ENCODE measurements at places on chromosomes 5 and 9.

DNA sequence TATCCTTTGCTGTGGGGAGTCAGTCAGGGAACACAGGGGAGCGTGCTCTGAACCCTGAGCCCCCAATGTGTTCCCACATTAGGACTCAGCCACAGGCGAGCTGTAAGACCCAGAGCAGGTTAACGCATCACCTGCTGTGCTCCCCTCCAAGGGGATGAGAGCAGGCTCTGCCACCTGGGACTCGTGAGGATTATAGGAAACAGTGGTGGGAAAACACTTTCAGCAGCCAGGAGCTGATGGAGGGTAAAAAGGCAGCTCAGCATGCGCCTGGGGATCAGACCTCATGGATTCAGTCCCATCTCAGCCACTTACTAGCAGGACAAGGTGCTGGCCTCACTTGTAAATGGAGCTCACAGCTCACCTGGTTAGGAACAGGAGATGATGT lies 9.2 kb downstream of the JADE2 start:
- no peak for DNase-seq

DNA sequence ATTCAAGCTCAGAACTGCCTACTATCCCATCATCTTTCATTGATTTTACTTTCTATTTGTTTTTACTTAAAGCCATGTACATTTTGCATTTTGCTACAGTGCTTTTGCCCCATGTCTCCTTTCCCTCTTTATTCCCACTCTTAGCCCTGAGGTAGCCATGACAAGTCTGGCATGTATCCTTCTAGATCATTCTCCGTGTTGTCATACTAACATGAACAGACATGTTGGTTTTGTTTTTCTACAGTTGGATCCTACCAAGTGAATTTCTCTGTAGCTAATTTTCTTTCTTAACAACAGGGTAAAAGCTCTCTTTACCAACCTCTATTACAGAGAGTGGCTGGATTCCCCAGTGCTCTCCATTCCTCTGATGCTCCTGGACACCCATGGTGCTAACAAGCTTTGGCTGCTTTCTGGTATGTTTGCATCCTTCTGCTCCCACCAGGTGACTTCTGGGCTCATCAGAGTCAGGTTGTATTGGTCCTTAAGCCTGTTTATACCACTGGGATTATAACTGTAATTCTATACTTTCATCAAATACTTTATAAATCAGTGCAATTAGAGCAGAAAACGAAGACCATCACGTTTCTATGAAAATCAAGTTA lies 38.8 kb upstream of the BOD1 start:
- DNase-seq = no peak

GRCh38 chr9:97889941-97890887 lies 32.1 kb downstream of the TRMO start:
- DNase-seq = peak; percentile 43

DNA sequence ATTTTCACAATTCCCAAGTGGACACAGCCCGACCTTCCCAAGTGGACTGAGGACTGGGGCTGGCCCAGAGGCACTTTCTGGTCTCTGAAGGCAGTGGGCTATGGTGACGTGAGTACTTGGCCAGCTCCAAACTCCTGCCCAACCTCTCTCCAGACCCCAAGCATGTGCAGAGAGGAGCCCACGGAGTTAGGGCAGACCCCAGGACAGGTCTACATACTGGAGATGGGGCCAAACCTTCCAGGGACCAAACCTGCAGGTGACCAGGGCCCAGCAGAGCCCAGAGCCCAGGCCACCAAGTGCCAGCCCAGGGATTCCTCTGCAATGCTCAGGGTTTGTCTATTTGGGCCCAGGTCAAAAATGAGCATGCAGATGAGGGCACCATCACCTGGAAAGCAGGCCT lies 15.3 kb downstream of the BRD3 start:
- DNase-seq = no peak

DNA sequence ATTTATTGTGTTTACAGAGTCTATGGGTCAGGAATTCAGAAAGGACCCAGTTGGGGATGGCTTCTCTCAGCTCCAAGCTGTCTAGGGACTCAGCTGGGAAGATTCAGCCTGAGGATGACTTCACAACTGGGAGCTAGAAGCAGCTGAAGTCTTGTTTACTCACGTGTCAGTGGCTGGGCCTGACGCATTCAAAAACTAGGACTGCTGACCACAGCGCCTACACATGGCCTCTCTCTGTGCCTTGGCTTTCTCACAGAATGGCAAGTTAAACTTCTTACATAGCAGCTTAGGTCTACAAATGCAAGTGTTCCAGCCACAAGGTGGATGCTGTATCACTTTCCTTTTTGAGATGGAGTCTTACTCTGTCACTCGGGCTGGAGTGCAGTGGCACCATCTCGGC lies 16.3 kb upstream of the PPP2CA start:
- DNase-seq = no peak

DNA sequence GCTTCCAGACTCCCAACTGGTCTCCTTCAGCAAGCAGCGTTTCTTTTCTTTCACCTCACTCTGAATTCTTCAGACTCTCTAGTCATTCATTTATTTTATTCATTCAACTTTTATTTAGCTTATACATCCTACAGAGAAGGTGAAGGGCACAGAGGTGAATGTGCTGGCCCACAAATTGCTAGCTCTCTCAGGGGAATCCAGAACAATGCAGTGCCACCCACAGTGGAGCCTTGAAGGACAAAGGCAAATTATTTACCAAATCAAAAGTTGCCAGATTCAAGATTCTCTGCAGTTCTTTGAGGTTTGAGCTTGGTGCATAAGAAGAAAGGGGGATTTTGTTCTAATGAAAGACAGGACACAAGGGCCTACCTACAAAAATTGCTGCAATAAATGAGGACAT lies 29.7 kb downstream of the GRIA1 start:
- DNase-seq = no peak

DNA sequence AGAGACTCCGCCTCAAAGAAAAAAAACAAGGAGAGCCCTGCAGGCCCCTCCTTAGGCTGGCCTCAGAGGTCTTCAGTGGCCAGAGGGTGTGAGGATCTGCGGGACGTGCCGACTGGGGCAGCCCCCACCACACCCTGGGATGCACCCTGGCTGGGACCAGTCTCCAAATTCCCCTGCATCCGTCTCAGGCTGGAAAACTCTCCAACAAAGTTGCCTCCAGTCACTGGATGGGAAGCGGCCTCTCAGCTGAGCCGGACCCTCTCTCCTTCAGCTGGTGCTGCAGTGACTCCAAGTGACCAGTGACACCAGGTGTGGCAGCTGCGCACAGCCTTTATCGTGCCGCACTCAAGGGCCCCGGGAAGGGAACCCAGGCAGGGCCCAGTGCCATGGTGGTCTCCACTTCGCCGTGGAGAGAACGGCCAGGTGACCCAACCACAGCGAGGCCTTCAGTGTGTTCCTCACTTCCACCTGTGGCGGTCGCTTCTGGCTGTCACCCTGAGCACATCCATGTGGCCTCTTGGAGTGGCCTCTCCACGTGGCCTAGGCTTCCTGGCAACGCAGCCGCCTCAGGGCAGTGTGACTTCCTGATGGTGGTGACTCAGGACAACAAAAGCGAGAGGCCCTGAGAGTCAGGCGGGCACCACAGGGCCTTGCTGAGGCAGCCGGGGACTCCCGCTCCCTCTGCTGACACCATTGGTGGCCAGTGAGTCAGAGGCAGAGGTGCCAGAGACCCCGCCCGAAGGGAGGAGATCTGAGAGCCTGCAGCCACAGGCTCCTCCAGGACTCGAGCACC lies 19.3 kb upstream of the CAMSAP1 start:
- peak; percentile 90 for DNase-seq

DNA sequence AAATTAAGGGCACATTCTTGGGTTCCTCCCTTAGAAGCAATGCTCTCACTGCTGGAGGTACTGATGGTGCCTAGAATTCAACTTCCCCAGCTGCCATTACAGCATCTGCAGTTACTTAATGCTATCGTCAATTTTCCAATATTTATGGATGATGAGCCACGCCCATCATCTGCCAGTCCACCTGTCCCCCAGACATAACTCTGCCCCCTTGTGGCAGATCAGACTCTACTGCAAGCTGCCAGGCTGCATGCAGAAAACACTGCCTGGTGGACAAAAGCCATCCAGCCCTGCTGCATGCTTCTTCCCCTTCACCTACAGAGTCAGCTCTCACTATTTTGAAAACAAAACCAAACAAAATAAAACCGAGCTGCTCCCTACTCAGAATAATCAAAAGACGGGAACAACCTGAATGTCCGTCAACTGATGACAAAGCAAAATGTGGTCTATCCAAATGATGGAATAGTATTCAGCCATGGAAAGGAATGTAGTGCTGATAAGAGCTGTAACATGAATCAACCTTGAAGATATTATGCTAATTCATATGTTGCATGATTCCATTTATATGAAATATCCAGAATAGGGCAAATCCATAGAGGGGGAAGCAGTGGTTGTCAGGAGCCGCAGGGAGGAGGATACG lies 66.4 kb downstream of the RETREG1 start:
- DNase-seq = peak; percentile 85

DNA sequence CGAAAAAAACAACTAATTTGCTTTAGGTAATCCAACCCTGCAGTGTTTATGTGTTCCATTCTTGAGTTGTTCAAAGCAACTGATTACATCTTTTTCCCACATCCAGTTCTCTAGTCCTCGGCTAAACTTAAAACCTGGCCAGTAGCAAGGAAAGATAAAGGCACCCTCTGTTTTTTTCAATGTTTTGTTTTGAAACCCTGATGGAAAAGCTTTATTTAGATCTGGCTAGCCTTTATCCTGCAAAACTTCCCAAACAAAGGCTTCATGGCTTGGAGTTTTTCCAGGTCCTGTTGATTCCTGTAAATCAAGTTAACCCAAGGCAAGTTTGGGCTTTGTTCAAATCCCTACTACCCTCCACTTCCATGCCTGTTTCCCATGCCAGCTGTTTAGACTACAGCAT lies 105.1 kb downstream of the CEMIP2 start:
- peak; percentile 16 for DNase-seq

DNA sequence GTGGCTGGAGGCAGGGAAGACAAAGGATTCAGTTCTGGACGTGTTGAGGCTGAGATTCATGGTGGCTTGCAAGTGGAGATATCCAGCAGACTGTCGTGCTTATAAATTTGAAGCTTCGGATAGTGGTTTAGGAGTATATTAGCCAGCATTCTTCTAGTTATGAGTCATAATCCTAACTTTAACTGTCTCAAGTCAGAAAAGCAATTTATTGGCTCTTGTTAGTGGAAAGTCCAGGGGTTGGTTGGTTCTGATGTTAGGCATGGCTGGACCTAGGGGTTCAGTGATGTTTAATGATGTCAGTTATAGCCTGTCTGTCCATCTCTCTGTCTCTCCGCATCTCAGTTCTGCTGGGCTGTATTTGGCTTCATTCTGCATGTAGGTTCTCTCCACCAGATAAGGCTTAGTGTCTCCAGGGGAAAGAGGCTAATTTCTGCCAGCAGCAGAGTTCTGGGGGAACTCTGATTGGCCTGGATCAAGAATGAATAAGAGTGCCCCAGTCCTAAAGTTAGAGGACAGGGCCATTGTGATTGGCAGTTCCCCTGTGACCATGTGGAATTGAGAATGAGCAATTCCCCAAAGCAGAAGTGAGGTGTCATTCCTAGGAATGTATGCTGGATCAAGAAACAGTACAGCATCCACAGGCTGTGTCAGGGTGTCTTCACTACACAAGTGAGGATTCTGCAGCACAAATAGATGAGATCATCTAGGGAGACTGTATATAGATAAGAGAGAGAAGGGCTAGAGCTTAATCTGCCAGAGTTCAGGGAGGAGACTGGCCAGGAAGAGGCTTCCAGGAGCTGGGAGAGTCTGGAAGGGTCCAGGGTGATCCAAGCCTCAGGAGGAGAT lies 72.9 kb upstream of the SHB start:
- DNase-seq = peak; percentile 72

DNA sequence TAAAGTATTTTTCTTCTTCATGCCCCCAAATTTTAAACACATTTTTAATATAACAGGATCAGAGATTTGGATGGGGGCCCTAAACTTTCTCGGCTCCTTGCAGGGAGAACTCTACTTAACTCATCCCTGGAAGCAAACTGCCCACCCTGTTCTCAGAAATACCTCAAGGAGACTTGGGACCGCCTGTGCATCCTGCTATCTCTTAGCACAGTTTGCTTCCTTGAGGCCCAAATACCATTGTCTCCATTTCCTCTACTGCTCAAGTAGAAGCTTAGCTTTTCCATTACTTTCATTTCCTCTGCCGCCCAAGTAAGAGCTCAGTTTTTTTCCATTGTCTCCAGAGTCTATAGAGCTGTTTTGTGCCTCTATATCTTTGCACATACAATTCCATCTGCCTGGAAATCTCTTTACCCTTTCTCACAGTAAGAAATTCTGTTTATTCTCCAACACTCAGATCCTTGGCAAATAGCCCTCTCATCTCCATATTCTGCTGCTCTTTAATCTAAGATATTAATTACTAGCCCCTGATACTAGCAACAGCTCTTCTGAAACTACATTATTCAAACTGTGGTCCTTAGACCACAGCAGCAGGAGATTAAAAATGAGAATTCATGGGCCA lies 137.8 kb downstream of the CEMIP2 start:
- DNase-seq = no peak

All from urothelium cell line (cell line).